ENCODE measurements at places on chromosomes 4 and X. TPM values are rescaled to one million over a fixed set of nuclear protein-coding genes. Genes with fewer than 3 reads are reported as not detected.

ITGB1BP2 gene
- 5.6 TPM for total RNA-seq

SMIM31 gene
- not detected for total RNA-seq

LIAS gene
- 16.6 TPM for total RNA-seq

PPP2R2C gene
- total RNA-seq, result not detected

Data from activated CD8-positive, alpha-beta memory T cell treated with anti-CD3 and anti-CD28 coated beads, Interleukin-2, amount 10 ng/mL, durations not matched to agents 7 days and 5 days (primary cell).